ENCODE measurements at places on chromosomes 7 and 10.

DNA sequence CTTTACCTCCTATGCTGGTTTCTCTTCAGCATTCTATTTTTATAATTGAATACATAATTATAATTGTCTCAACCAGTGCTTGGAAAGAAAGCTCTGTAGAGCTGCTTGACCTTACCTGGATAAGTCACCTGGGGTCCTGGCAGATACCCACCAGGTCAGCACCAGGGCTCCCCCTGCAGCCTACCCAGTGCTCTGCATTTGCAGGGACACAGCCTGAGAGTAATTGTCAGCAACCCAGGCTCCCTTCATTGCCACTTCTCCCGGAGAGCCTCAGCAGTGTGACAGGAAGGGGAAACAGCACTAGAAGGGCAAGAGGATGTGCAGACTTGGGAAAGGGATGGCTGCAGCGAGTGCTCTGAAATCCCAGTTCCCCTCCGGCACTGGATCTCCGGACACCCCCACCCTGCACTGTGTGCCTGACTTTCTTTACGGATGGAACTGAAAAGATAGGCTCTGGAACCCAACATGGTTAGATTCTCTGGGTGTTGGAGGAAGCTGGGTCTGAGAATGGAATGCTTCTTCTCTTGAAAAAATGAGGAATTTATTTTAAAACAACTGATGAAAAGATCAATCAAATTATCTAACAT lies 11.4 kb upstream of the PAX4 start:
- no peak for DNase-seq

- DNase-seq, result no peak
Observed at GRCh38 chr10:74052994-74053393, 55.1 kb downstream of the VCL start.

DNA sequence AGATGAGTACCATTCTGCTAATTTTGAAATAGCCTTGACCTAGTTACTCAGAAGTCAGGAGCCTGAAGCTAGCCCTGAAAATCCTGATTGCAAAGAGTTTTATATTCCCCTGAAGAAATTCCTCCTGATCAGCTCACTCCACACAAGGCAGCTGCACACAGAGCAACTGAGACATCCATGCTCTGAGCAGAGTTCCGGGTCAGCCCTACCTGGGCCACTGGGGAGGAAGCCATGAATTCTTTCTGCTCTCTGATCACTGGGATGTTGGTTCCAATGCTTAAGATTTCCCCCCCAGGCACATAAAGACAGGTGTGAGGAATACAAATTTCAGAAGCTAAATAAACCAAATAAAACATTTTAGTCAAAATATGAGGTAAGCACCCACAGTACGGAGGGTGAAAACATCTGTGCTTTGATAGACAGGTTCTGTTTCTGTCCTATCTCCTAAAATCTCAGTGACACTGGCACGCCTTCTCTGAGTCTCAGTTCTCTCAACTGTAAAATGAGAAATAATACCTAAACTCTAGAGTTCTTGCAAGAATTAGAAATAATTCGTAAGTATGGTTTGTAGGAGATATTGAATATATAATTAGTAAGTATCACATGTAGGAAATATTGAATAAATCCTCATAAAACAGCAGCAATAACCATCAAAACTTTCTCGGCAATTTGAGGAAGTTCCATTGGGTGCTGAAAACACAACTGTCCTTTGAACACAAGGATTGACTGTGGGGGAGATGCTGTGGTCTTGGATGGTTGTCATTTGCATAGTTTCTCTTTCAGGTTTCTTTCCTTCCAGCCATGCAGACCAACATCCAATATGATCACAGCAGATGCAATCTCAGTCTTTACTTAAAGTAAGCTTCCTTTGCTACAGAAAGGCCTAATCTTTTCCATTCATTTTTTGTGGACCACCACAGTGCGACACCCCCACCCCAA lies 133.0 kb upstream of the TNS3 start:
- DNase-seq, result no peak

GRCh38 chr7:123039269-123039668 lies 43.8 kb upstream of the TAS2R16 start:
- no peak for DNase-seq

GRCh38 chr7:129872054-129872453 lies 80.7 kb downstream of the UBE2H start:
- DNase-seq, result no peak

DNA sequence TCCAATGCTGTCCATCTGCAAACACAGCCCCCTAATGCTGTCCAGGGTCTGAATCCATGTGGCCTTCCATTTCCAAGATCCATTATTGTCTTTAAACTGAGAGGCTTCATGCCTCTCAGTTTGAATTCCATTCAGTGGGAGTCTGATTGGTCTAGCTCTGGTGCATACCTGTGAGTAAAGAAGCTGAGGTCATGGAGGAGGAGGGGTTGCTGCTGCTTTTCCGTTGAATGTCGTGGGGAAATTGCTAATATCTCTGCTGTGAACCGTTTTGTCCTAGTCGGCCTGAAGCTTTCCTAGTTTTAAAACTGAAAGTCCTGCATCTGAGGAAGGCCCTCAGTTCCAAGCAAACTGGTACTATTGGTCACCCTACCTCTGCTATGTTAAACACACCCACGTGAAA lies 17.7 kb downstream of the SH2D4B start:
- no peak for DNase-seq

- DNase-seq, result peak; percentile 95
Observed at GRCh38 chr7:16484453-16485158, 19.1 kb upstream of the SOSTDC1 start.

DNA sequence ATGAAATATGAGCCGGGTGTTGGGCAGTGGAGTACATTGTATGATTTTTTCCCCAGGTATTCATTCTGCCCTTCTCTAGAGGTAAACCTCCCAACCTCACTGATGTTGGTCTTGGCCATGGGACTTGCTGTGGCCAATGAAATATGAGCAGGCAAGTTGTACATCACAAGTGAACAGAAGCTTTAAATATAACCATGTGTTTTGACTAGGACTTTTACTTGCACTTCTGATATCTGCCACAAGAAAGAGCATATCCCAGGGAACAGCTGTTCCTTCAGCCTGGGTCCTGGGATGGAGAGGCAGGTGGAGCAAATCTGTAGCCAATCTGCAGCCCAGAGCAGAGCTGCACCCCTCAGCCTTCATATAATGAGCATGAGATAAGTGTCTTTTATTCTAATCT lies 109.8 kb upstream of the PALS2 start:
- no peak for DNase-seq

DNA sequence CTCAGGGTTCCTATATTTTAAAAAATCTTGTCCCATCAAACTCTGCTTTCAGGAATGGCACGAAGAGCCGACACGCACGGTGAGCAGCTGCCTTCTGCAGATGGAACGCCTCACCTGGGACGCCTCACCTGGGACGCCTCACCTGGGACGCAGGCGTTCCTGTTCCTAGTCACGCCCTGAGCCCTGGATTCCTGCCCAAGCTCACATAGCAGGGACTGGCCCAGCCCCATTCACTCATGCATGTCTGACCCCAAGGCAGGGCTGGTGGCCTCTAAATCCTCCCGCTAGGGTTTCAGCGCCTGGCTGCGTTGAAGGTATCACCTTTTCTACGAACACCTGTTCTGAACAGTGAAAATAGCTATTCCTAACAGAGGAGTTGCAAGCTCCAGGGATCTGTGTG lies 49.8 kb downstream of the CARD11 start:
- DNase-seq, result no peak

- peak; percentile 61 for DNase-seq
Observed at GRCh38 chr7:27922907-27923641, 183.1 kb downstream of the TAX1BP1 start.

GRCh38 chr10:24866604-24867583 lies 85.5 kb downstream of the PRTFDC1 start:
- no peak for DNase-seq

DNA sequence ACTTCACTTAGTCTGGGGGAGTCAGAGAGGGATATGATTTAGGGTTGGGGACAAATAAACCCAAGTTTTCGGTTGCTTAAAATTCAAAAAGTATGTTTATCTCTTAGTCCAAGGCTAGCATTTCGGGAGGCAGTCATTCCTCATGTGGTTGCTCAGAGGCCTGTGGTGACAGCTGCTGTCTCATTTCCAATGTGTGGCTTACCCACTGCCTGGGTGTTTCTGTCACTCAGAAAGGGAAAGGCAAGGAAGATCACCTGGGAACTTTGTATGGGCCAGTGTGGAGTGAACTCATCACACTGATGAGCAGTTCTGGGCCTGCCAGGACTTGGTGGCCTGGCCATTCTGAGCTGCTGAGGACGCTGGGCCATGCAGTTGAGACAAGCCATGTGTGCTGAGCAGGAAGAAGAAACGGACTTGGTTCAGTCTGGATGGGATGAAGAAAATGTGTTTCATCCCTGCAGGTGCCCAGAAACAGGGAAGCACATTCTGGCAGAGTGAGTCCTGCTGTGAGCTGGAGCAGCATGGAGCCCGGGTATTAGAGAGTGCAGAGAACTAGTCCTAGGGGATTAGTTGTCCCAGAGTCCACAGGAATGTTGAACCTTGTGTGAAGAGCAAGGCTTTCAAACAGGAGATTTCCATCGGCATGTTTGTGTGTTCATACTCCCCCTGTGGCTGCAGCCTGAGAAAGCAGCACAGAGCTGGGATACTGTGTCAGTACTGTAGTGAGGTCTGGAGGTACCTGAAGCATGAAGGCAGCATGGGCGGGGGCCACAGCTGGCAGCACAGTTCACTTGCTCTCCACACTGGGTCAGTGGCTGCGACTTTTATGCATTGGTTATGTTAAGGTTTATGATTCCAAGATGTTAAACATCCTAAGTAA lies 211.1 kb upstream of the IGFBP3 start:
- DNase-seq, result peak; percentile 52

DNA sequence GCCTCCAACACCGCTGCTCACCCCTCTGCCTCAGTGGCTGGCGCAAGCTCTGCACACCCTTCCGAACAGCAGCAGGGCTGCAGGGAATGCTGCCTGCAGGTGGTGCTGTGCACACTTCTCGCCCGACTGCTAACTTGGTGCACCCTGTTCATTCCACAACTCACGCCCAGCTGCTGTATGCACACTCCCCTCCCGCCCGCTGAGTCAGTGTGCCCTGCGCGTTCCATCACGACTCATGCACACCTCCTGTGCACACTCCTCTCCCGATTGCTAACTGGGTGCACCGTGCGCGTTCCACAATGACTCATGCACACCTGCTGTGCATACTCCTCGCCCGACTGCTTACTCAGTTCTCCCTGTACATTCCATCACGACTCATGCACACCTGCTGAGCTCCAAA lies 21.5 kb downstream of the ADARB2 start:
- DNase-seq, result peak; percentile 0

GRCh38 chr10:119391440-119392251 lies 150.9 kb downstream of the RGS10 start:
- DNase-seq, result no peak

GRCh38 chr10:22598478-22598877 lies 115.9 kb downstream of the PIP4K2A start:
- DNase-seq, result no peak

GRCh38 chr7:31019509-31019908 lies 32.6 kb upstream of the ADCYAP1R1 start:
- DNase-seq, result no peak

GRCh38 chr10:15293862-15294842 lies 76.9 kb downstream of the FAM171A1 start:
- no peak for DNase-seq

DNA sequence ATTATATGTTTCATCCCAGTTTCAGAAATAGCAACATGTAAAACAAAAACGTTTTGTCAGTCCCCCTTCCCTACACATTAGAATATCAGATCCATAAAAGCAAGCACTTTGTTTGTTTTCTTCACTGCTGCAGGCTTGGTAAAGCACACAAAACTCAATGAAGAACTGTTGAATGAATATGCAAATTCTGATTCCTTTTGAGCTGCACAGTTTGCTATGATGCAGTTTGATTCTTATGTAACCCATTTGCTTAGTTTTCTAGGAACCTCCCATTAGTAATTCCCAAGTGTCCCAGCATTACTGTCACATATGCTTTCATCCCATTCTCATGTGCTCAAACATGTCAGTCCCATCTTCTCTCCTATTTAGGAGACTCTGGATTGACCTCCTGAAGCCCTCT lies 26.1 kb upstream of the CHCHD3 start:
- DNase-seq, result no peak

DNA sequence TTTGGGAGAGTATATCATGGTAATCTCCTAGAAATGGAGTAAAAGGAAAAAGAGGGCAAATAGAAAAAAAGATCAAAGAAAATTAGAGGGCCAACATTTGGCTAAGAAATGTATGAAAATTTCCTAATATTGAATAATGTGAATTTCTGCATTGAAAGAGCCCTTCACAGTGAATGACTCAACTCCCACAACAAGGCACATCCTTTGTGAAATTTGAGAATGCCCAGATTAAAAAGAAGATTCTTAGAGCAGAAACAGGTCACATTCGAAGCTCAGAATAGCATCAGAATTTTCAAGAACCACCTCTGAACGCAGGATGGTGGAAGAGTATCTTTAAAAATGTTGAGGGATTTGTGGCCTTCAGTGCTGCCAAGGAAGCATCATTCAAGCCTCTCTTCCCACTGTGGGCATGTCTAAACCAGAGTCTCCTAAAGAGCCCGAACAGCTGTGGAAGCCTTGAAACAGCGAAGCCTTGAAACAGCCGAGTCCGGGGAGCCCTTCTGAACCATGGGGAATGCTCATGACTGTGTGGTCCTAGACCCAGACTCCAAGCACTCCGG lies 43.6 kb downstream of the GUSB start:
- no peak for DNase-seq

- no peak for DNase-seq
Observed at GRCh38 chr7:23075571-23075970, 30.0 kb upstream of the KLHL7 start.

GRCh38 chr7:51154201-51154600 lies 162.4 kb downstream of the COBL start:
- no peak for DNase-seq

GRCh38 chr7:75737856-75738603 lies 711 bp downstream of the HIP1 start:
- peak; percentile 64 for DNase-seq

DNA sequence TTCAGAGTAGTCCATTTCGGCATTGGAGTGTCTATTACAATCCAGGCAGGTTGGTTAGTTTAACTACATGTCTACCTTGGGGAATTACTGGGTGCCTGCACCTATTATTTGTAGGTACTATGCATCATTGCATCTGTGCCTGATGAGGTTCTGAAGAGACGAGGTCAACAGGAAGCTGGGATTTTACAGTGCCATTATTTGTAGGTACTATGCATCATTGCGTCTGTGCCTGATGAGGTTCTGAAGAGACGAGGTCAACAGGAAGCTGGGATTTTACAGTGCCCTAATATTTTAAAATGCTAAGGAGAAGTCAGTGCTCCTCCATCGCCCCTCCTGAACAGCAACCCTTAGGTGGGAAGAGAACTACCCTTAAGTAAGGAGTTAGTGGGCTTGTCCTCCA lies 41.7 kb downstream of the NPY start:
- no peak for DNase-seq

GRCh38 chr7:139104091-139104450 lies 5.4 kb downstream of the ZC3HAV1 start:
- no peak for DNase-seq

GRCh38 chr7:149027055-149027454 lies 1.2 kb downstream of the PDIA4 start:
- no peak for DNase-seq

- DNase-seq, result peak; percentile 82
Observed at GRCh38 chr7:138900035-138900828, 81.0 kb downstream of the KIAA1549 start.

- DNase-seq, result no peak
Observed at GRCh38 chr10:115945701-115946445, 327.1 kb downstream of the GFRA1 start.

- DNase-seq, result peak; percentile 81
Observed at GRCh38 chr7:1368682-1369571, 90.3 kb downstream of the MICALL2 start.

GRCh38 chr10:49441488-49442476 lies 45.9 kb upstream of the DRGX start:
- DNase-seq, result no peak

Data from SJCRH30 (cell line).